ENCODE measurements at places on chromosomes 7 and 10.

DNA sequence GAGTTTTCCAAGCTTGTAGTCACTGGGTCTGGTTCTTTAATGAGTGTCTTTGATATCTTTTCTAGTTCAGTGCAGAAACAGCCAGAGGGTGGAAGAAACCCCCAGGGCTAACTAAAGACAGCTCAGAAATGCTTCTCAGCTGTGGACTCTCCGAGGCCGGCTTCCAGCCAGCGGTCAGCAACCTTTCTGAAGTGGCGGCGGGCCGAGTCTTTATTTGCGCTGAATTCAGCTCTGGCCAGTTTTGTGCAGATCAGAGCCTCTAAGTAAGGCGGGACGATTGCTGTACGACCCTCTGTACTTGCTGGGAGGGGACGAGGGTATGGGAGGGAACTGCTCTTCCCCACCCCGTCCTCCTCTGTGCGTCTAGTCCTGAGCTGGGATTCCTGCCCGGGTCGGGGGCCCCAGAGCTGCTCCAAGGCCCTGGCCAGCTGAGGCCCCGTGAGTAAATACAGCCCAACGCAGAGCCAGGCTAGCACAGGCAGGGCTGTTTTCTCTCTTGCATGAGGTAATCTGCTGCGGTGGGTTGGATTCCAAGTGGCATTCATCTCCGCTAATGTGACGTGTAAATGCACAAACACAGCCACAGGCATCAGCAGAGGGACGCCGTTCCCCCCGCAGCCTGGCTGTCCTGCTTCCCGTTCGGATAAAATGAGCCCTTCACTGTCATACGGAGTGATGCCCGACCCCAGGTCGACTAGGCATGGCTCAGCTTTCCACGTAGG, 159.8 kb downstream of the PIP4K2A start:
- no peak for DNase-seq

- no peak for DNase-seq
Measured at GRCh38 chr10:18793951-18794350, 134.7 kb downstream of the ARL5B start.

- DNase-seq = no peak
Measured at GRCh38 chr7:2219606-2220005, 13.1 kb downstream of the MAD1L1 start.

DNA sequence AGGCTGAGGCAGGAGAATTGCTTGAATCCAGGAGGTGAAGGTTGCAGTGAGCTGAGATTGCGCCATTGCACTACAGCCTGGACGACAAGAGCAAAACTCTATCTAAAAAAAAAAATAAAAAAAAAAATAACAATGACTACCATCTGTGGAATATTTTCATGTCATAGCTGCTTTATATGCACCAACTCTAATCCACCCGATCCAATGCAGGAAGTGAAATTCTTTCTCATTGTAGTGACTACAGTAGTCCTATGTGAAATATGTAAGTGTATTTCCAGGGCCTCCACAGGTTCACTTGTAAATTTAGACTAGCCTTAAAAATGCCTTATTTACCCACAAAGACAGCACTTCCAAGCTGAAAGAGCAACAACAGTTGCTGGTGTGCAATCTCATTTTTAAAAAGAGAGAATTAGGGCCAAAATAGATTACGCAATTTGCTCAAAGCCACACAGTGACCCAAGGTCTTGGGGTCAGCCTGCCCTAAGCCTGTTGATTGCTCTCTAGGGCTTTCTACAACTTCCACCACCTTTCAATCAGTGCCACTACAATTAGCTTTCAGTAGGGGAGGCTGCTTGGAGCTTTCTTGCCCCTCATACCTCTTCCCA, 25.8 kb upstream of the EGFR start:
- DNase-seq = no peak

DNA sequence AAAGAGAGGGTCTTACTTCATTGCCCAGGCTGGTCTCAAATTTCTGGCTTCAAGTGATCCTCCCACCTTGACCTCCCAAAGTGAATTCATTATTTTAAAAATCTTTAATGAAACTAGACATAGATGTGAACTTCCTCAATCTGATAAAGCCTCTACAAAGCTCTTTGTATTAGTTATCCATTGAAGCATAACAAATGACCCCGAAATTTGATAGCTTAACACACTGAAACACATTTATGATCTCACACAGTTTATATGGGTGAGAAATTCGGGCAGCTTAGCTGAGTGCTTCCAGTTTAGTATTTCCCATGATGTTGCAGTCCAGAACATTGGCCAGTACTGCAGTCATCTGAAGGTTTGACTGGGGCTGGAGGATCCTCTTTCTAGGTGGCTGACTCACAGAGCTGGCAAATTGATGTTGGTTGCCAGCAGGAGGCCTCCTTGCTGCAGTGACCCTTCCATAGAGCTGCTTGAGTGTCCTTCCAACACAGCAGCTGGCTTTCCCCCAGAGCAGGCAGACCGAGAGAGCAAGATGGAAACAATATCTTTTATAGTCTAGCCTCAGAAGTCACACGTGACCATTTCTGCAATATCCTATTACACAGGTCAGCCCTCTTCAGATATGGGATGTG, 16.6 kb upstream of the WNT8B start:
- no peak for DNase-seq

DNA sequence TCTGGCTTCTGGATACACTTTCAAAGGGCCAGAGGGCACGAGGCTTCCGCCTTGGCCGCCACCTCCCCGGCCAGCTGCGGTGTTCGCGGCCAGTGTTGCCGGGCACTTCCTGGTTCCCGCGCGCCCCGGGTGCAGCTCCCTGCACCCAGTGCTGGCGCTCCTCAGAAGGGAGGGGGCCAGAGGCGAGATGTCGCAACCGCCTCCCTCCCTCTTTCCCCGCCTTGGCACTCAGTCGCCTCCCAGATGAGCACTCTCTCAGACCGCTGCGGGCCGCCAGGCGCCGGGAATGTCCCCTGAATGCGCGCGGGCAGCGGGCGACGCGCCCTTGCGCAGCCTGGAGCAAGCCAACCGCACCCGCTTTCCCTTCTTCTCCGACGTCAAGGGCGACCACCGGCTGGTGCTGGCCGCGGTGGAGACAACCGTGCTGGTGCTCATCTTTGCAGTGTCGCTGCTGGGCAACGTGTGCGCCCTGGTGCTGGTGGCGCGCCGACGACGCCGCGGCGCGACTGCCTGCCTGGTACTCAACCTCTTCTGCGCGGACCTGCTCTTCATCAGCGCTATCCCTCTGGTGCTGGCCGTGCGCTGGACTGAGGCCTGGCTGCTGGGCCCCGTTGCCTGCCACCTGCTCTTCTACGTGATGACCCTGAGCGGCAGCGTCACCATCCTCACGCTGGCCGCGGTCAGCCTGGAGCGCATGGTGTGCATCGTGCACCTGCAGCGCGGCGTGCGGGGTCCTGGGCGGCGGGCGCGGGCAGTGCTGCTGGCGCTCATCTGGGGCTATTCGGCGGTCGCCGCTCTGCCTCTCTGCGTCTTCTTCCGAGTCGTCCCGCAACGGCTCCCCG, at the start of gene FFAR4:
FFAR4 (plus strand) TSS at position 231 of the 842 bp plus-strand sequence; CDS start at position 287, 56 bp downstream.
- no peak for DNase-seq

GRCh38 chr7:152423991-152424347, 11.8 kb downstream of the KMT2C start:
- DNase-seq = no peak

- no peak for DNase-seq
Measured at GRCh38 chr7:129958643-129959470, 6.1 kb upstream of the UBE2H start.

DNA sequence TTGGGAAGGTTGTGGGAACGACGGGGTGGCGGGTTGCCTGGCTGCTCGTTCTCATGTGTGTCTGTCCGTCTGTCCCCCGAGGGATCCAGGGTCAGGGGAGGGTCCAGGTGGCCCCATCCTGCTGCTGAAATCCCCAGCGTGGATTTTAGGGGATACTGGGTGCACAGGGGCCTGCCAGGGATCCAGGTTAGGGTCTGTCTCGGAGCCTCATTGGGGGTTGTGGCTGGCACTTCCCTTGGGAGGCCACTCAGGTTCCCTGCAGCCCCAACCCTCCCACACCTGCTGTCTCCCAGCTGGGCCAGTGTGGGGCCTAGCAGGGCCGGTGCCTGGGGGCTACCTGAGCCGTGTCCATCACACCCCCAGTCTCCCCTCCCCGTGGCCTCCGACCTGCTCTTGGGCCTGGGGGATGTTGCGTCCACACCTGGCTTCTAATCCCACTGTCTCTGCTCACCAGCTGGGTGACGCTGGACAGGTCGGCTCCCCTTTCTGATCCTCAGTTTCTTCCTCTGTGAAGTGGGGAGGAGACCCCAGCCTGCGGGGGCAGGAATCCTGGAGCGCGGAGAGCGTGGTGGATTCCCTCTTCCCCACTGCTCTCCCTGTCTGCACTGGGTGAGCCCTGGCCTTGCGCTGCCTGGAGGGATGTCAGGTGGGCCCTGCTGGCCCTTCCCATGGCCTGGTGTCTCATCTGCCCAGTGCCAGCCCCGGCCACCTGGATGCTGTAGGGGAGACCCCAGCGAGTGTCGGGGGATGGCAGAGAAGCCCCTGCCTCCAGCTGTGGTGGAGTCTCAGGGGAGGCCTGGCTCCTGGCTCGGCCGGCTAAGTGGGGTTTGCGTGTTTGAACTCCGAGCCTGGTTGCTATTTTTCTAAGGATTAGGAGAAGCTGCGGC, 81.6 kb downstream of the UNCX start:
- no peak for DNase-seq

GRCh38 chr7:124768525-124768924, 2.9 kb upstream of the GPR37 start:
- DNase-seq = no peak

- DNase-seq = no peak
Measured at GRCh38 chr7:151572136-151572535, 52.4 kb upstream of the RHEB start.

DNA sequence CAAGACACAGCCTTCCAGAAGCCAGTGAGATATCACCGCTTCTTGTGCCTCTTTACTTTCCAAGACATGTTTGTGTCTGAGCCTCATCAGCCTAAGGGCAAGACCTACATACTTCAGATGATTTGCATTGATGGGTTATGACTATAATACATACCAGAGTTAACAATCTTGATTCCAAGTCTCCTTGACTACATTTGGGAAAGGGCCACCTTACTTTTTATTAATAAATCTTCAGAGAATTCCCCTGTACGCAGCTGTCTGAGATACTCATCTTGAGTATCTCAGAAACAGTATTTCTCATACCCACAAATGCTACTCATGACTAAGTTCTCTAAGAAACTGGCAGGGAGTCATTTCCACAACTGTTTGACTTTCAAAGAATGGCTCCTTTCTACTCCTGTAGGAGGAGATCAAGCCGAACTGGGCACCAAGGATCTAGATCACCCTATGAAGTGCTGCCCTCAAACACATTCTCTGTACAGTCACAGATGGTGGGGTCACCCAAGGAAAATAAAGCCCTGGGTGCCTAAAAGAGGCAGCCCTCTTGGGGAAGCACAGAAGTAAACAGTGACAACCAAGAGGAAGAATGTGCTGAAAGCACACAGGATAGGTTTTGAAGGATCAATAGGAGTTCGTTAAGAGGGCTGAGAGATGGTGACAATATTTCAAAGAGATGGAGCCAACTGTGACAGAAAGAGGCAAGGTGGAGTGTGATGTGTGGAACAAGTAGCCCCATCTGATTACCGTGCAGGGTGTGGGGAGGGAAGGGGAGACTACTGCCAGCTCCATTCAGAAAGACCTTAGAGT, 138.9 kb downstream of the JAZF1 start:
- no peak for DNase-seq

- DNase-seq = no peak
Measured at GRCh38 chr10:103969436-103969835, 2.5 kb downstream of the SLK start.

DNA sequence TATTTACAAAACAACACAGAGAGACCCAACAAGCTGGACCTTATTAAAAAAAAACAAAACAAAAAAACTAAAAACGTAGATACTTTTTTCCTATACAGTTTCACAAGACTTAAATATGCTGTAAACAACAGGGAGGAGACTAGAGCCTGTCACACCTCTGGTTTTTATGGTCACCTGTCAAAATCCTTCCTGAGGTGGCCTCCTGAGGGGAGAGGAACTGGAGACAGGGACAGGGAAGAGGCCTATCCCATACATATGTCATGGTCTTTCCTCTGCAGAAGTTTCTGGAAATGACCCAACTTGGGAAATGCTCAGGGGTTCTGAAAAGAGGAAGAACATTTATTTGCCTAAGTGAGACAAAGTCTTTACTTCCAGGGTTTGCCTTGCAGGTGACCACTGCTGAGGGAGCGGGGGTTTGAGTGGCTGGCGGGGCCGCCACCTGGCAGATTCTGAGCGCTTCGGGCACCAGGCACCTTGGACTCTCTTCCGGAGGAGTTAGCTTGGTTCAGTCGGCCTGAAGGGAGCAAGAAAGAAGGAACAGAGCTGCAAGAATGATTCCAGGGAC, 18.3 kb downstream of the CPA1 start:
- DNase-seq = no peak

- DNase-seq = no peak
Measured at GRCh38 chr7:1049006-1049741, 4.8 kb downstream of the GPR146 start.

DNA sequence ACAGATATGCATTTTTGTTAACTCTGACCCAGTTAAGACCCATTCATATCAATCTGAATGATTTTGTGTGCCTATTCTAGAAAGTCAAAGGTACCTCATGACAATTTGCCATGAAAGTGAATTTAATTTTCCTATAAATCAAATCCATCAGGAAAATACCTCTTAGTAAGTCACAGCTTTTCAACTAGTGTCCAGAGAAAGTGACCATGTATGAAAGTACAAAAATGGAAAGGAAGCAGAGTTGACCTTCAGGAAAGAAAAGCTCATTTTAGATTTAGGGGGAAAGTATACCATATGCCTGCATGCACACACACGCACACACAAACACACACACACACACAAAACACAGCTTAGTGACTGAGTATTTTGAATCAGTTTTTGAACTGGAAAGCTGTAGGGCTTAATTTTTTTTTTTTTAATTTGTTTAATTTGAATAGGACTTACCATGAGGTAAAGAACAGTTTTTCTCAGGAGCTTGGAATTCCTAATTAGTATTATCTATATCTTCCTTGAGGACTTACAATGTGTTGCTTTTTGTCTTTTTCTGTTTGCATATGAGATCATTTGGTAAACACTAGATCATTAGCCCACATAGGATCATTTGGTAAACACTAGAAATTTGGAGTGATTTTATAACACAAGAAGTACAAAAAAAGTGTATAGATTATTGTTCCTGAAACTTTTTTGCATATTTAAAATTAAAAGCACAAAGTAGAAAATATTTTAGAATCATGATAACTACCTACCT, 61.6 kb downstream of the ZNF277 start:
- DNase-seq = no peak

DNA sequence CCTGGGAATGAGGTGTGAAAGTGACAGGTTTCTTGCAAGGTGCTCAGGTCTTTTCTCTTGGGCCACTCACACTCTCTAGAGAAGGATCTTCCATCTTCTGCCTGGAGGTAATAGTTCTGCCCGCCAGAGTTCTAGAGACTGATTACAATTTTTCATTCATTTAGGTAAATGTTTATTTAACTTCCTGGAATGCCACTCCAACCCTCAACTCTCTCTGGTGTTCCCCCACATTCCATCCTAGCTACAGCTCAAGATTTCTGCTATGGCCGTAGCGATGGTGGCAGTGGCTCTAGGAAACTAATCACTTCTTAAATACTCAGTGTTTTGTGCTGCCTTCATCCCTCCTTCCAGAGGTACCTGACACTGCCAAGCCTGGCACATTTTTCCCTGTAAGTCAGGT, 174.6 kb downstream of the WDR11 start:
- no peak for DNase-seq

- DNase-seq = no peak
Measured at GRCh38 chr10:101183458-101184183, 45.6 kb downstream of the LBX1 start.

- DNase-seq = no peak
Measured at GRCh38 chr7:47535035-47535703, 46.7 kb downstream of the TNS3 start.
